ENCODE measurements at places on chromosomes 1 and 21.

DNA sequence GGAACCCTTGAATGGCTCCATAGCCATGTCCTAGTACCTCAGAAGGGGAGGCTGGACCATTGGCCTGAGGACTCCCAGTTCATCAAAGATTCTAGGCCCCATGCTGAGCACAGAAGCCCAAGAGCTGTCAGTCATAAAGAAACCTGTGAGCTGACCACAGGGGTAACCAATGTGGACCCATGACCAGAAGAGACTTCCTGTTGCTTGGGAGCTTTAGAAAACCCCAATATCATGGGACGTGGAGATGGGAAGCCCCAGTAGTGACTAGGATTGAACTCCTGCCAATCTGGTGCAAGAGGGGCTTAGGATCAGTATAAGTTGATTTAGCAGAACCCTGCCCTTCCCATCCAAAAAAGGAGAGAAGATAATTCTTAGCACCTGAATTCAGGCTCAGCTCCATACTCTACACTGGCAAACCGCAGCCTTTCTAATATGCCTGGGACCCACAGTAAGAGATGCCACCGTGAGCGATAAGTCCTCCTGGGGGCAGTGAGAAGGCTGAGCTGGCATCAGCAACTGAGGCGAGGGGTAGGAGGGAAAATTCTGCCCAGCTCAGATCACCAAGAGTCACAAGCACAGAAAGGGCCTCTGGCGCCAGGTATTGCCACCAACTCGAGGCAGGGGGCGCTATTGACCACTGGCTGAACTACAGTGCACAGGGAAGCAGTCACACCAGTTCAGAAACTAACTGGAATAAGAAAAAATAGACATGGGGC lies 108.9 kb downstream of the CAPN8 start:
- no peak for DNase-seq

DNA sequence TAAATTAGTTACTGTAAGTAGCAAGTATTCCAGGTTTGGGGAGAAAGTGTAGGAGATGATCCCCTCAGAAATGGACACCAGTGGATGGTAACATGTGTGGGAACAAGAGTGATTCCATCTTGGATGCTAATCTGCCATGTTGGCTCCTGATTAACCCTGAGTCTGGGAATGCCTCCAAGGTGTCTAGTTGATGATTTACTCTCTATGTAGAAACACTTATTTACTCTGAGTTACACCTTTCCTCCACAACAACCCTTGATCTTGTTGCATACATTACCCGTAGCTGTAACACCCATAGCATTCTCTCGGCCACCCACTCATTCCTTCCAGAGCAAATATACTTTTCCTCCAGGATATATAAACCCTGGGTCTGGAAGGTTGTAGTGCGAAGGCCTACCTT lies 315.9 kb upstream of the GREM2 start:
- no peak for DNase-seq

- DNase-seq: no peak
Measured at GRCh38 chr1:24206516-24207394, 19.7 kb upstream of the IFNLR1 start.

- DNase-seq: no peak
Measured at GRCh38 chr1:208074353-208074752, 163.4 kb upstream of the CD34 start.

DNA sequence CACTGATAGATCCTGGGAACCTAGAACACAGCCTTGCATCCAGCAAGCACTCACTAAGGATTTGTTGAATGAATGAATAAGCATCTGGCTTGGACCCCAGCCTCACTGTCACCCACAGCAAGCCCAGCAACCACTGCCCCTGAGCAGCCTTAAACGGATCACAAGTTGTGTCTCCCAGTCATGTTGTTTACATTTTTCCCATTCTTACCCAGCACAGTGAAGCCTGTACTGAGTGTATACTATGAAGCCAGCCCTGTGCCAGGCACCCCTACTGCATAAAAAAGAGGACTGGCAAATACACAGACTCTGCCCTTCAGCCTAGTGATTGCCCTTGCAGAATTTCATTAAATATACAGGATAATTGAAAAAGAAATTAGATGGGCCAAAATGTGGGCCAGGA lies 30.2 kb downstream of the RRAGC start:
- no peak for DNase-seq

DNA sequence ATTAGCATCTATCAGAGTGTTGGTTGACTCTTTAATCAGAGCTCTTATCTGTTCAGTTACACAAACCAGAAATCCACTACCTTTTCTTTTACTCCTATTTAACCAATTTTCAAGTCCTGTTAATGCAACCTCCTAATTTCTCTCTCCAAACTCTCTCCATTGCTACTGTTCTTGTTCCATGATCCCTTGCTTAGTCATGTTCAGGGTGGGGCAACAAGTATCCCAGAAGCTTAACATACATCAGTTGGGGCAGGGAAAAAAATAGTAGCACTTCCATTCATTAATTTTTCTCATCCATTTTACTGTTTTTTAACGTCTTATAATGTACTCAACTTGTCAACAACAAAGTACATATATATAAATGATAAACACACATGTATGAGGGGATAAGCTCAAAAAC lies 111.2 kb upstream of the LBR start:
- DNase-seq: no peak

DNA sequence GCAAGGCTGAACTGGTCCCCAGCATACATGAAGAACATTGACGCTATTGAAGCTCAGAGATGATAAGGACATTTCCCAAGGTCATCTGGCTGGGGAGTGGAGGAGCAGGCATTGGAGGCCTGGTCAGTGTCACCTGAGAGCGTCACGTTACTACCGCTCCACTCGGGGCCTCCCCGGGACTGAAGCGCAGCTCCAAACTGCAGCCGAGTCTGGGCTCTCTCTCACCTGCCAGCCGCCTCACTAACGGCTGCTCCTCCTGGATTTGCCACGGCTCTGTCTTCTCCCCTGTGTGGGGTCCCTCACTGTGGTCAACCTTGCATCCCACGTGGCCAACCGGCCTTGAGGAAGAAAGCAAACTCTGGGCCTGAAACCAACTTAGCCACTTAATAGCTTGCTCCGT lies 111.3 kb downstream of the ADSS2 start:
- DNase-seq: no peak

GRCh38 chr21:44867999-44868700 lies 5.3 kb downstream of the PTTG1IP start:
- no peak for DNase-seq

DNA sequence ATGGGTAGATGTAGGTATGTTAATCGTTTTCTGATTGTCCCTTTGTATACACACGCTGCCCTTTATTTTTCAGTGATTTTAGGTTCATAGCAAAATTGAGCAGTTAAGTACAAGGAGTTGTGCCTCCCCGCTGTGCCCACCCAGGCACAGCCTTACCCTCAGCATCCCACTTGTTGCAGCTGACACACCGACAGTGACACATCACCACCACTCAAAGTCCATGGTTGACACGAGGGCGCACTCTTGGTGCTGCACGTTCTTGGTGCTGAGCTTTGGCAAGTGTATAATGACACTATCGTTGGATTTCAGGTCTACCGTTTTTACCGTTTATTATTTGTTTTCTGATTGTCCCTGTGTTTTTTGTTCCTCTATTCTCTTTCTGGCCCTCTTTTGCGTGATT lies 15.6 kb downstream of the C1orf159 start:
- DNase-seq: no peak

- no peak for DNase-seq
Measured at GRCh38 chr1:6601923-6602668, 573 bp downstream of the KLHL21 start.

DNA sequence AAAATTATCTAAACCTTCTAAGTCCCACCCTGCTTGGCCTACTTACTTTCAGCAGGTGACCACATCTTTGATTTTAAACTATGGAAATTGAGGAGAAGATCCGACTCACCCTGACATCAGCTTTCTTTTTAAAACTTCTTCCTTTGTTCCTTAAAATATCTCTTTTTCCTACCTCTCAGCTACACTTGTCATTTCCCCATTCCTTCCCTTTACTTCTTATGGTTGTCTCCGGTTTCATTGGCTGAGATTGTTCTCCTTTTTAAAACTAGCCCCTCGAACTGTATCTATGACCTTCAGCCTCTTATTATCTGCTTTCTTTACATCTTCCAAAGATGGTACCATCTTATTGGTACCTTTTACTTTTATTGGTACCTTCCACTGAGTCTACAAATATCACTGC lies 87.8 kb upstream of the NRIP1 start:
- DNase-seq: no peak
